ENCODE measurements at places on chromosomes 7 and 10.

GRCh38 chr10:108629834-108630233 is 1293.5 kb downstream of the XPNPEP1 start:
- DNase-seq, result no peak

DNA sequence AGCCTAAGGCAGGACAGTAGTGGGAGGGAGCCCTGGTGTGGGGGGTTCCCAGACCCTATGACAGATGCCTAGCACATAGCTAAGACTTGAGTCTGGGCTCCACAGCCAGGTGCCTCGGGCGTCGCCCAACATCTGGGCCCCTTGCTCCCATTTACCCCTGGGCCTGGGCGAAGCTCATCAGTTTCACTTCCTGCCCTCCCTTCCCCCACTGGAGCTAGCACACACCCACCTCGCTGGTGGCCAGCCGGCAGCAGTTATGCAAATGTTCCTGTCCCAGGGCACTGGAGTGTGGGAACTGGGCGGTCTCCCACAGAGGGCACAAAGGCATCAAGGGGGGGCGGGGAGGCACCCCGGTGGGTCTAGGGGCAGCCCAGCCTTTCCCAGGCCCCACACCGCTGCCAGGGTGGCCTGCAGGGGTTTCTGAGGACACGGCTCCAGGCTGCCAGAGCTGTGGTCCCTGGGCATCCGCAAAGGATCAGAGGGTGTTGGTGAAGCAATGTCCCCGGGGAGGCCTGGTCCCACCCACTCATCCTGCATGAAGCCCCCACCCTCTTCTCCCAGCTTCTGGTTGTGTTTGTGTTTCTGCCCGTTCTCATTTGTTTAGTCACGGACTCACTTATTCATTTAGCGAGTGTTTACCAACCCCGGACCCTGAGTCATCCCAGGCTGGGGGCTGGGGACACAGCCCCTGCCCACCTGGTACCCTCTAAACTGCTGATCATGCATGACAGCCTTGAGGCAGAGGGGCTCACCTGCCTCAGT is 20.4 kb downstream of the SH2B2 start:
- DNase-seq, result no peak

GRCh38 chr7:952548-953441 is 1.7 kb downstream of the ADAP1 start:
- no peak for DNase-seq

DNA sequence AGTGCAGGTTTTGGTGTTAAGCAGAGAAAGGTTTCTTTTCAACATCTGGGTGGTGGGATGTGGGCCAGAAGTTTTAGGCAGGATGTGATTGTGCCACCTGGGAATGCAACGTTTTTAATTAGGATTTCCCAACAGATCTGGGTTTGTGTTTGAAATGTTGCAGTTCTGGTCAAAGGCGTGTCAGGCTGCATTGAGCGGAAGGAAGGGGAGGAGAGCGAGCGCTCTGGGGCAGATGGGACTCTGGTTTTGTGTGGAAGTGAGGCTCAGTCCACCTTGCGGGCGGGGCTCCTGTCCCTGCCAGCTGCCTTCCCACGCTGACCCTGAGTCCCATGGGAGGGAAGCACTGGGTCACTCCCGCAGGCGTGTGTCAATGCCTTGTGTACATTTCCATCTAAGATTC is 767.7 kb downstream of the KCNMA1 start:
- no peak for DNase-seq

- no peak for DNase-seq
Observed at GRCh38 chr10:95394161-95394880, 103.5 kb upstream of the PDLIM1 start.

DNA sequence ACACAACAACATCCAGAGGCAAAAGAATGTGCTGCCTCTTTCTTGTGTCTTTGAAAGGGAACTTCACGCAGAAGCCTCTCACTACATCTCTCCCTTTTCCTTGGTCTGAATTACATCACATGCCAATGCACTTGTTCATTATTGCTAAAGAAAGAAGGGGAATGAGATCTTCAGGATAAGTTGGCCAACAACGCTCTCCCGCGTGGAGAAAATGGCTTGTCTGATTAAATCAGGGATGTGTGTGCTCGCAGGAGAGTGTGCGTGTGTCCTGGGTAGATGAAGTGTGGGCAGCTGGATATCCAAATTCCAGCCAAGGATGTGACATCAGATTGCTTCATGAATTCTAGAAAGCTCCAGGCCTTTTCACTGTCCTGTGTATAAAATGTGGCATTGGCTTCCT is 541.6 kb upstream of the FZD8 start:
- no peak for DNase-seq

DNA sequence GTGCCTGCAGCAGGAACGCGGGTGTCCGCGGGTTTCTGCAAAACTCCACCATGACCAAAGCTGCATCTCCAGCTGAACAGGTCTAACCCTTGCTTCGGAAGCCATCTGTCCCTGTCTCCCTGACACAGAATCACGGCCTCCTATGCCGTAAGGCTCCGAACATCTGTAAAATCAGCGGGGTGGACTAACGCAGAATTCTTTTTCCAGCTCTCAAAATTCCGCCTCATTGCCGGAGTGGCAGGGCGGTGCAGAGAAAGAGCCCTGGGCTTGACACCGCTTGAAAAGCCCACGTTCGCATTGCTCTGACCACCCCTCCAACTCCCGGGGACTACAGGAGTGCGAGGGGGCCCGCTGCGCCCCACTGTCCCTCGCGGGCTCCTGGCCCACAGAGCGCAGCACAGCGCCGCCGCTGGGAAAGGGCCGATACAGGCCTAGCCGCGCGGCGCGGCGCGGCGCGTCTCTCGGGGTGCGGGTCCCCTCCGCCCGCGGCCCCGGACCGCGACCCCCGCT is 409 bp downstream of the DNMBP start:
- no peak for DNase-seq
